ENCODE measurements at places on chromosomes 4 and X.

DNA sequence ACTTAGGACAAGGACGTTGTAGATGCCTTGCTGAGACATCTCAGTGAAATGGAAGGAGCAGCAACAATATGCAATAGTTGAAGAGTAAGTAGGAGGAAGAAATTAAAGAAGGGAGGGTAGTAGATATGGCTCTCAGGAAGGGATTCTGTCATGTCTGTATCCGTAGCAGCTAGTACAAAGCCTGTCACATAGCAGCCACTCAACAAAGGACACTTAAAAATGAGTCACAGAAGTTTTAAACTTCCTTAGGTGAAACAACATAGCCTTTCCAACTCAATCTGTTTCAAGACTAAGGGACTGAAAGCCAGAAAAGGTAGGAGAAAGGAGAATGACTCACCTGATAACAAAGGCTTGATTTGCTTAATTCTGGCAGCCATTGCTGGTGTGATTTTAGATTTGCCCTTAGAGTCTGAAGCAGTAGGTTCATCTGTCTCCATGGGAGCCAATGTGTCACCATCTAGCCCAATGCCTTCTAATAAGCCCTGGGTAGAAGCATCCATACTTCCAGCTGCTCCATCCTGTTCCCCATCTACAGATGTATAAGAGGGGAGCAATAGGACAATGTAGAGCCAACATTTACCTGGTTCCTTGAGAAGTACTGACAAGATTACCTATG lies 86.6 kb downstream of the HUWE1 start:
- no peak for DNase-seq

DNA sequence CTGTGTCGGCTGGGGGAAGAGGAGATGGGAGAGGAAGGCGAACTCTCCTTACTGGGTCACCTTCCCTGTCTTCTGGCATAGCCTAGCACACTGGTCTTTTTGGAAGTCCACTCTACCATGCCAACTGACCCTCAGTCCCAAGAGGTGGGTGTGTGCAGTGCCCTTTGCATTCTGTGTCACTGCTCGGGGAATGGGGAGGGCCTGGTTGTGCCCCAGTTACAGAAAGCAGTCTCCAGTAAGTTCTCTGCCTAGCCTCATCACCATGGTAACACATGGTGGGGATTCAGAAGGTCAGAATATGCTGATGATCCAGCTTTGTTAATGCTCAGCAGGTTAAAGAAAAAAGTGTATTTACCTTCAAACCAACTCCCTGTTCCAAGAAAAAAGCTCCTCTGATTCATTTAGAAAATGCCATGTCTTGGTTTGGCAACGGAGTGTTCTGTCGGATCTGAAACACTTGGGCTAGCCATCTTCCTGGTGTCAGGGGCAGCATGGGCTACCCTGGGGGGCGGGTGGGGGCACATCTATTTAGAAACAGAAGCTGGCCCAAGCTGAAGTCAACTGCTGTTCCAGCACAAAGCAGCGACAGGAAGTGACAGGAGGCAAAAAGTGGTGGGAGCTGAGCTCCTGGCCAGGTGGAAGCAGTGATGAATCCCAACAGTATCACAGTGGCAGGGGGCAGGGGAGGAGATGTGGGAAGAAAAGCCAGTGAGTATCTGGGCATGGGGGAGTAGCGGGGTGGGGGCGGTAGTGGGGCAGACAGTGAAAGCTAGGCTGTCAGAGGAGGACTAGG lies 37.0 kb downstream of the NSG1 start:
- DNase-seq: no peak

GRCh38 chr4:156330436-156331031 lies 376.9 kb upstream of the CTSO start:
- no peak for DNase-seq

DNA sequence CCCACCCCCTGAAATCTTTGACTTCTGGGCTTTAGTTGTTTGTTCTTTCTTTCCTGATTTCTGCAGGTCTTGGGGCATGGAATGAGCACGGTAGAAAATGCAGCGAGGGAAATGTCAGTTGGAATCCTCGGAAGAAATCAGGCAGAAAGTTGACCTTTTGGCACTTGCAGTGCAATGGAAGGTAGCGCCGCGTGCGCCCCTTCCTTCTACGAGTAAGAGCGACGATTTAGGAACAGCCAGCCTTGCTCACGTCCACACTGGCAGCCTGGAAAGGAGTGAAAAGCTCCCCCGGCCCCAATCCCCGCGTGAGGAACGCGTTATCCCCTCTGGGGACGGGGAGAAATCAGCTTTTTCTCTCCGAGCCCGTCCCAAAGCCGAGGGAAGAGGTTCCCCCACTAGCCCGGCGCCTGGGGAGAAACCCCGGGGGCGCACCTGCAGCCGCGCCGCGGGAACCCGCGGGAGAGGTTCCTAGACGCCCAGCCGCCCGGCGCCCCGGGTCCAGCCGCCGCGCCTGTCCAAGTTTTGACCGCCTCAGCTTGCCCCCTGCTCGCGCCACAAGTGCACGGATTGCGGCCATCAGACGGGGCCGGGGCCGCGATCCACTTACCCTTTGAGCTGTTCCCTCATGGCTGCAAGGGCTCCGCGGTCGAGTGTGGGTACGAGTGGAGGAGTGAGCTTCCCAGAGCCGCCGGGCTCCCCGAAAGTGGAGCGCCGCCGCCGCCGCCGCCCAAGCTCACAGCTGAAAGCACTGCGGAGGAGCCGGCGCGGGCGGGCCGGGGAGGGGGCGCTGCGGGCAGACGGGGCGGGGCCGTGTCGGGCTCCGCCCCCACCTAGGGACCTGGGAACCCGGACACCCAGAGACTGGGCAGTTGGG lies 194.6 kb upstream of the FTHL17 start:
- peak; percentile 43 for DNase-seq

GRCh38 chrX:20029728-20030127 lies 38.9 kb upstream of the BCLAF3 start:
- no peak for DNase-seq

- no peak for DNase-seq
These were observed 93.2 kb upstream of the AP1S2 start for GRCh38 chrX:15947648-15948317.

- peak; percentile 59 for DNase-seq
These were observed 2.9 kb downstream of the NDST4 start for GRCh38 chr4:115110191-115111181.

Measured in right hindlimb (tissue), 1 donor.